ENCODE measurements at places on chromosomes 1 and 21. TPM values are rescaled to one million over a fixed set of nuclear protein-coding genes. Genes with fewer than 3 reads are reported as not detected.

- DNase-seq = no peak
Observed at GRCh38 chr21:29265690-29266479, 32.8 kb upstream of the BACH1 start.

- DNase-seq = no peak
Observed at GRCh38 chr1:10429868-10430215, 391 bp upstream of the CENPS start.

The MXRA8 gene
- total RNA-seq = 29.2 TPM

- DNase-seq = no peak
Observed at GRCh38 chr1:210754878-210755665, 378.9 kb downstream of the KCNH1 start.

The OR2T29 gene
- total RNA-seq = not detected

- no peak for DNase-seq
Observed at GRCh38 chr1:84759756-84760155, 69.5 kb upstream of the SSX2IP start.

- no peak for DNase-seq
Observed at GRCh38 chr21:31326522-31327242, 17.4 kb downstream of the TIAM1 start.

DNA sequence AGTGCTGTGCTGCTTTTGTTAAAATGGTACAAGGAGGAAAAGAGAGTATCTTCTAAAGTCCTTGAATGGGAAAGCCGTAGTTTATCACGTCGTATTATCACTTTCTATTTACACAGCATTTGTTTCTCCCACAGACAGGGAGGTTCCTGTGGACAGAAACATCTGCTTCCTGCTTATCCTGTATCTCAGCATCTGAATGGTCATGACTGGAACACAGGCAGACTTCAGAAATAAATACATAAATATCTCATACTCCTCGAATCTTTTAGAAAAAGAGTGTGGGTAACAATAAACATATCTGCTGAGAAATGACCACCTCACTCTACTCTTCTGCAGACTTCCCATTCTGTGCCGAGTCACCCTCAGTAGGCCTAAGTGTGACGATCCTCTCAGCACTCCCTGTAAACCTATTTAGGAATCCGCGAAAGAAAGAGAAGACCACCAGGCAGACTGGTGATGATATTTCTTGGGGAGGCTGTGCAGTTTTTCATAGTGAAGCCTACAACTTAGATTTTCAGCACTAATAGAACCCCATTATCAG lies 393.5 kb downstream of the SMYD3 start:
- DNase-seq = no peak

DNA sequence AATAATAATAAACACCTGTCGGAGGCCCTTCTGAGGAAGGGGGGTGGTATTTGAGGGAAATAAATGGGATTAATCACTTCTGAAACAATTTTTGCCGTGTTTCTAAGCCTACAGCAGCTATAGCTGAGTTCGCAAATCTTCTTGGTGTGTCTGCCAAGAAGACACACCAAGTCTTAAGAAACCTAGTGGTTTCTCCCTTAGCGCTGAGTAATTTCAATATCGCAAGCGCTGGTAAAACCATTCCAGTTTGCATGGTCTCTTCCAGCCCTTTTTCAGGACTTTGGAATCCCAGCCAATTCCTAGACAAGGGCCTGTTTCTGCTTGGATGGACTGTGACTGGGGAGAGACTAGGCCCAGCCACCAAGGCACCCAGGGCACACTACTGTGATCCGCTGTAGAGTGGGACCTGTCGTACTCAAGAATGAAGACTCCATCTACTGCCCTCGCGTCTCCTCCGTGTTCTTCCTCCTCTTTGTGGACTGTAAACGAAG lies 7.5 kb upstream of the LHX8 start:
- DNase-seq = no peak

DNA sequence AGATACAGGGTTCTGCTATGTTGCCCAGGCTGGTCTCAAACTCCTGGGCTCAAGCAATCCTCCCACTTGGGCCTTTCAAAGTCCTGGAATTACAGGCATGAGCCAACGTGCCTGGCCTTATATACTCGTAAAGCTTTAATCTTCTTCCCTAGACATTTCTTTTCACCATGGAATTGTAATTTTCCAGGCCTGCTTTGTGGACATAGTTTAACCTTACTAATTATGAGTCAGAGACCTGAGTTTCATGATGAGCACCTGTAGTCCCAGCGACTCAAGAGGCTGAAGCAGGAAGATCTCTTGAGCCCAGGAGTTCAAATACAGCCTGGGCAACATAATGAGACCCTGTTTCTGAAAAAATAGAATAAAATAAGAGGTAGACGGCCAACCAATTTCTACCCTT lies 12.3 kb downstream of the PATJ start:
- no peak for DNase-seq

The PCP4 gene
- not detected for total RNA-seq

GRCh38 chr21:21165063-21165645 lies 166.9 kb downstream of the NCAM2 start:
- DNase-seq = no peak

The CFAP74 gene
- 0.34 TPM for total RNA-seq

GRCh38 chr1:26844424-26845196 lies 18.1 kb downstream of the ZDHHC18 start:
- no peak for DNase-seq

DNA sequence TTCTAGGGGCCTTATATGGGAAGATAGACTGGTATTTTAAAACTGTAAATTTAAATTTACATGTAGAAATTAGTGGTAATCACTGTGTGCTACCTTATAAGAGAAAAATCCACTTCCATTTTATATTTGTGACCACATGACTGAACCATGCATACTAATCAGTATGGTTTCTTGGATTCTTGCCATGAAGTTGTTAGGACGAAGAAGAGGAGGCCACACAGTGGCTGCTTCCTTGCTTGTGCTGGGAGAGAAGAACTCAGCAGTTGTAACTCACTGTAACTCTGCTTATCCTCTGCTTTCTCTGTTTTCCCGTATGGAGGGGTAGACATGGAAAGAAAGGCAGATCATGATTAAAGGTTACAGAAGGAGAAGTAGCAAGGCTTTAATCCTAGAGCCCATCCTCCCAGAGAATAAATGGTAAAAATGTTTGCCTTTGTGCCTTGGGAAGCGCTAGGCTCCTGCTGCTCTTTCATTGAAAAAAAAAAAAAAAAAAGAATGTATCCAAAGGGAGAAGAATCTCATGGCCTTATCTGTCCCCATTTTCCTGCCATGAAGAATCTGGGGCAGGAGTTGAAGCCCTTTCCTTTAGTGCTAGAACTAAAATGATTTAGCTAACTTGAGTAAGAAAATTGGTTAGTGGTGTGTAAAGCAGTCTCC lies 32.4 kb downstream of the KCTD3 start:
- no peak for DNase-seq

The AKR7A3 gene
- total RNA-seq = 0.92 TPM

The AMPD1 gene
- total RNA-seq = not detected

DNA sequence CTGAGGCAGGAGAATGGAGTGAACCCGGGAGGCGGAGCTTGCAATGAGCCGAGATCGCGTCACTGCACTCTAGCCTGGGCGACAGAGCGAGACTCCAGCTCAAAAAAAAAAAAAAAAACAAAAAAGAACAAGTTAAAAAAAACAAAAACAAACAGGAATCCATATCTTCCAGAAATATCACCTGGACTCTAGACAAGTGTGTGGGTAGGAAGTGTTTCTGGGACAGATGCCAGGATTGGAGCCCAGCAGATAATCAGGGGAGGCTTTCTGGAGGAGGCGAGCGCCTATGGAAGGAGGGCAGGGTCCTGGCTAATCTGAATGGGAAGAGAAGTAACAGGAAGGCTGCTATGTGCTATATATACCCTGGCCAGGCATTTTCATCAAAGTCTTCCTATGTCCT lies 43.6 kb upstream of the SYNC start:
- no peak for DNase-seq

DNA sequence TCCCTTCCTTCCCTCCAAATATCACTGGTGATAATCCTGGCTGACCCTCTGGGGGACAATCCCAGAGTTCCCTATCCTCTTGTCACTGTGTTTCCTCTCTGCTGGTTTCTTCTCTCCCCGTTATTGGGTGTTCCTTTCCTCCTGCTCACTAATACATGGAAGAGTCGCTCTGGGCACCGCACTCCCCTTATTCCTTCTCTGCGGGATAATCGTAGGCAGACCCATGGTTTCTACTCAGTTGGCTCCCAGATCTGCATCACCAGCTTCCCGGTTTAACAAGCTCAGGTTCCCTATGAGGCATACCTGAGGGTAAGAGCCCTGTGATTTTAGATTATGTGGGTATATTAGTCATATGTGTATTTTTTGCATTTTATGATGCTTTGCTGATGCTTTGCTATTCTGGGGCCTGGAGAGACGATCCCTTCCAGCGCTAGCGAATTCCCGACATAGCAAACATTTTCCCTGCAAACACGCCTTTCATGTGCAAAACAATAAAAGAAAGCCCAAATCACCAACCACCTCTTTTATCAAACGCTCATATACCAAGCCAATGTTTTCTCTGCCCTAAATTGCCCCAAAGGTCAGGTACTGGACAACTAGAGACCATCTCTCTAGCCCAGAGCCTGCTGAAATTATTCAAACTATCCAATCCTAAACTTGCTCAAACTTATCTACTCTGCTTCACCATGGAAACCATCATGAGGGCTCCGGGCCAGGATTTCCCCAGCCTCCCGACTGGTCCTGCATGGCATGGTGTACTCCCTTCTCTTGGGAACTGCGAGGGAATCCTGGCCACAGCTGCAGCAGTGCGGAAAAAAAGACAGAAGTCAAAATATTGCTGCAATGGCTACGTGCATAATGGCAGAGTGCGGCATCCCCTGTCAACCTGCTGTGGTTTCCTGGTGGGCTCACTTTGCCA lies 84.2 kb downstream of the PCP4 start:
- peak; percentile 53 for DNase-seq

GRCh38 chr21:36717976-36718375 lies 19.1 kb downstream of the SIM2 start:
- no peak for DNase-seq

DNA sequence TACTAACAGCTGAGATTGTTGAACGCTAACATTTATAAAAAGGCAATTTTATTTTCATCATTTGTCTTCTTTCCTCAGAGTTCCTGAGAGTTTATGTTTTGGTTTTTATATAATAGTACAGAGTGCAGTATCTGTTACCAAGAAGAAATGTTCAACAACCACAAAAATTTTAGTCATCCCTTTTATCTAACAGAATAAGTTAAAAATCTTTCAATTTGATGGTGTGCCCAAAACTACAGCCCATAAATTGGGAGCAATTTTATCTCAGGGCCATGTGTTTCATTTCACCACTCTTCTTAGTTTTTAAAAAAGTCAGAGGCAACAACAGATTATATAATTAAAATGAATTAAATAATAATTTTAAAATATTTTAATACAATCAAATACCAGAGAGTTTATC lies 37.1 kb downstream of the NEXN start:
- no peak for DNase-seq

GRCh38 chr1:174966008-174966572 lies 33.7 kb upstream of the CACYBP start:
- no peak for DNase-seq

DNA sequence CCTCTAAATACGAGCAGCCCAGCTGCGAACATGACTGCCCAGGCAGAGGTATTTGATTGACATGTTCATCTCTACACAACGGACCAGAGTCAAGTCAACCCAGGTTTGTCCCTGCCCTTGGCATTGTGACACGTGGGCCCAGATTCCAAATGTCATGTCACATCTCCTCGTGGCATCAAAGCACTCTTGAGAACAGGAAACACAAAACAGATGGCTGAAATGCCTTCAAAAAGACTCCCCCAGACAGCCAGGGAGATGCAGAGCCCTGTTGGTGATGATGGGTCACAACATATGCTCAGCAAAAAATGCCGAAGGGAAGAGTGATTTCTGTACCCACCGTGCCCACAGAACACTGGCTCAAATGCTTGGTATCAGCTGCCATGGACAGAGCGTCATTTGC lies 337.8 kb upstream of the DAB1 start:
- DNase-seq = no peak

The KPRP gene
- total RNA-seq = not detected

The HFM1 gene
- 2.1 TPM for total RNA-seq

The TNFRSF1B gene
- 0.27 TPM for total RNA-seq

DNA sequence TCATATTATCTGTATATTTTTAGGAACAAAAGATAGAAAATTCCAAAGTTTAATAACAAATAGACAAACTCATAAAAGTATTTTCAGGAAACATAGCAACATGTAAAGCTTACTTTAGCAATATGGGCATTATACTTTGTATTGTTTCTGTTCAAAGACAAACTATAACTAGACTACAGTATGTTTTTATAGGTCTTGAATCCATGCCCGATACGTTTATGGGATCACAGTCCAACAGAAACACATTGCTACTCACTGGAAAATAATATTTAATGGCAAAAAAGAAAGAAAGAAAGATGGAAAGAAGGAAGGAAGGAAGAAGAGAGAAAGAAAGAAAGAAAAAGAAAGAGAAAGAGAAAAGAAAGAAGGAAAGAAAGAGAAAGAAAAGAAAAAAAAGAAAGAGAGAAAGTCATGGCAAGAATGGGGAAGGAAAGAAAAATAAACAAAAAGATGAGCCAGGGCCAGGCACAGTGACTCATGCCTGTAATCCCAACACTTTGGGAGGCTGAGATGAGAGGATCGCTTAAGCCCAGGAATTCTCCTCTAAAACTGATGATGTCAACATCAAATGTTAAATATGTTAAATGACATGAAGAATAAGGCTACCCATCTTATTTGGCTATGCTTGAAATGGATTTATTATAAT lies 32.7 kb downstream of the TM2D1 start:
- DNase-seq = no peak

The CRYAA gene
- not detected for total RNA-seq

DNA sequence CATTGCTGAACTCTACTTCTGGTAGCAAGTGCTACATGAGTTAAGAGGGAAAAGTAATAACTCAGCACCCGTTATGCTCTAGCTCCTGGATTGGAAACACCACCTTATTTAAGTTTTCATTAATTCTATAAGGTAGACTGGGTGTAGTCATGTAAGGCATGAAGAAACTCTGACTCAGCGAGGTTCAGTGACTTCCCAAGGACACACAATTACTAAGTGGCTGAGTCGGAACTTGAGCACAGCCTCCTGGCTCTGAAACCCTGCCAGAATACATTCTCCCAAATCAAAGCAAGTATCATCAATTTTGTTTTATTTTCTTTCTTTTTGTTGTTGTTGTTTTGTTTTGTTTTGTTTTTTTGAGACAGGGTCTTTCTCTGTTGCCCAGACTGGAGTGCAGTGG lies 29.1 kb upstream of the SCCPDH start:
- no peak for DNase-seq

The CD2 gene
- not detected for total RNA-seq

The FCRL2 gene
- not detected for total RNA-seq

DNA sequence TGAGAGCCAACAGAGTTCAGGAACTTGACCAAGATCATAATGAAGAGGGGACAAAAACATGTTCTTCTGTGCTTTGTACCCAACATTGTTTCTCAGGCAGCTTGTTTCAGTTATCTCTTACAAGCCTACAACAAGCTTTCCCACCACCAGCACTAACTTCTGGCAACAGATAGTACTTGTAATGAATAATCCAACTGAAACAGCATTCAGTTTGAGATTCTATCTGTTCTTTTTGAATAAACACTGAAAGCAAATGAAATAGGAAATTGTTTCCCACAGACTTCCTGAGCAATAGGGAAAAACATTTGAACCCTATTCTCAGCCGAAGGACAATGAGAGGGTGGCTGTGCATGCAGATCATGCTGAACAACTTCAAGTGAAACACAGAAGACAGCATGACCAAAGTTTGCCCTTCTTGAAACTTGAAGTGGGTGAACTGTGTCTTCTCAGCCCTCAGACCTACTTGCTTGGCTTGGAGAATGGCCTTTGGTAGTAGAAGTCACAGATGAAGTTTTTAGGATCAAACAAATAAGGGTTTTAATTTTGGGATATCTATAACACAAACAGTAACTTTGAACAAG lies 11.2 kb upstream of the HOOK1 start:
- DNase-seq = no peak

GRCh38 chr1:33170351-33171274 lies 11.2 kb downstream of the TRIM62 start:
- no peak for DNase-seq

Measured in endodermal cell (in vitro differentiated cells).